ENCODE measurements at places on chromosomes 1 and 21. TPM values are rescaled to one million over a fixed set of nuclear protein-coding genes. Genes with fewer than 3 reads are reported as not detected.

- no peak for DNase-seq
Measured at GRCh38 chr1:155892796-155893195, 18.4 kb downstream of the RIT1 start.

Gene GJA4
- total RNA-seq: not detected

DNA sequence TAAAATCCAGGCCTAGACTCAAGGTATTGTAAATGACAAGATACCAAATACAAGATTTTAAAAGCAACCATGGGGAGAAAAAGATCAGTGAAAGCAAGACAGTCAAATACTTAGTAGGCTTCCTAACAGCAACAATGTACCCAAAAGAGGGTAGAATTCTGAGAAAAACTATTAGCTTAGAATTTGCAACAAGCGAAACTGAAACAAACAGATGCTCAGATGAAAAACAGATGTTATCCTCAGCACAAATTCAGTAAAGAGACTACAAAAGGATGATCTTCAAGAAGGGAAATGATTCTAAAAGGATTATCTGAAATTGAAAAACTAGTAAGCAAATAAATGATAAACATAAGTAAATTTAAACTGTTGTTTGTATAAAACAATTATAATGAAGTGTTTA is 40.0 kb downstream of the PDC start:
- no peak for DNase-seq

DNA sequence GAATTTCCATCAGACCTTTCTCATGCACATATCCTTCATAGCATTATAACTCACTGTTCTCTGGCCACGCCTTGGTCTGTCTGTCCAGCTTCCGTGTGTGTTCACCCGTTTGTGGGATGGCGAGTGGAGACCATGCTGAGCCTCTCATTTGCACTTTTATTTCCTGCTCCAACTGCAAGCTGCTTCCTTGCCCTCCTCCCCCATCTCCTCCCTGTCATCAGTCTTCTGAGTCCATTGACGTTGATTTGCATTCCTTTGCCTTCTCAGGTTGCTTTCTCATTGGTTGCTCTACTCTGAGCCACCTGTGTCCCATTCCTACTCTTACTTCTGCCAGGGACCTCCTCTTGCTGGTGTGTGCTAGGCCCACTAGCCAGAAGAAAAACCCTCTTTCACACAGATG is 146.4 kb downstream of the NOS1AP start:
- no peak for DNase-seq

DNA sequence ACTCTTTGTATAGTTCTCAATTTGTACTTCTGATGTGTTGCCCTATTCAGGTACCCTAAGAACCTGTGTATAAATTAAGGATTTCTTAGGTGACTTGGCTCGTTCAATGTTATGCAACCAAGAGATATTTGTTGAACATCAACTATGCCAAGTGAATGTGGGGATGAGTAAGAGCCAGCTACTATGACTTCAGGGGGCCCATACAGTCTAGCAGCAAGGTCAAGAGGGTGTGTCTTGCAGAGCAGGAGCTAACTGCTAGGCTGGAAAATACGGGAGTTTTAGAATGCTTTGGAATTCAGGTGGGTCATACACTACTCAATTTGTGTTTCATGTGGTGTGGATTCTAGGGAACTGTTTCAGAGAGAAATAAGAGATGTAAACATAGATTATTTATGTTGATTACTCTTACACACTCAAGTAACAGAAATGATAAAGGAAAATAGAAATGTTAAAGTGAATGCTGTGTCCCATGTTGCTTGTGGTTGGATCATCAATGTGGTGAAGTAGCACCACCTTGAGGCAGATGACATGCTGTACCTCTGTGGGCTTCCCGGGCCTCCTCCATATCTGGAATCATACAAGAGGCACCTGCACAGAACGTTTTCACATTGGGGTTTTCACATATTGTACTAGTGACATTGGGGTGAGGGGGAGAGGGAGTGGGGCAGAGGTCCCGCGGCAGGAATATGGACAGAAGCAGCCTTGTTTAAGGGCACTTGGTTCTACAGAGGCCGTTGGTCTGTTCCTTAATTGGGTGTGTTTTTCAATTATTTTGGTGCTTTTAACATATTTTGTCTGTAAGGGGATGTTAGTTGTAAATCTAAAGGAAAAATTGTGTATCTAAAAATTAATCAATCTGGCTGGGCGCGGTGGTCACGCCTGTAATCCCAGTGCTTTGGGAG is 12.4 kb downstream of the ARPC5 start:
- DNase-seq: peak; percentile 8

Gene TRAF3IP3
- total RNA-seq: 209 TPM

Gene FGR
- total RNA-seq: 1.6 TPM

- DNase-seq: no peak
Measured at GRCh38 chr1:42734201-42735035, 5.6 kb downstream of the CLDN19 start.

Gene CASQ2
- not detected for total RNA-seq

DNA sequence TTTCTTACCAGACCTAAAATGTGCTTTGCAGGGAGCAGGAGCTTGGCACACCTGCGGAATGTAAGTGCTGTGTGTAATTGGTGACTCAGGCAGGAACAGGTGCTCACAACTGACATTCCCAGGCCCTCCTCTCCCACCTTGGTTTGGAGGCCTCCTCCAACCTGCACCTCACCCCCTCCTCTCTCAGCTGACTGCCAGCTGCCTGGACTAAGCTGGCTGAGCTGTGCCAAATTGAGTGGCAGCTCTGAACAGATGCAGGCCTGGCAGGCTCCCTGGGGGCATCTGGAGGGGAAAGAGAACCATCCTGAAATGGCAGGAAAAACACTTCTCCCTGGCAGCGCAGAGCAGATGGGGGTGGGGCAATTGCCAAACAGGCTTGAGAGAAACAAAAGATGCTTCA is 91.7 kb upstream of the PGBD5 start:
- DNase-seq: no peak

Gene FALEC
- total RNA-seq: not detected

All from CD8-positive, alpha-beta memory T cell (primary cell).